Activated T-helper 1 cell treated with anti-CD3 and anti-CD28 coated beads, Interleukin-2, amount 50 U/mL, for 16 hours (primary cell): ENCODE measurements at places on chromosomes 7 and 10.
A peak's percentile ranks its signal among the peaks of the same experiment; 100 is the strongest.

- DNase-seq, result no peak
Observed at GRCh38 chr10:85720931-85721590, 645.5 kb downstream of the GRID1 start.

DNA sequence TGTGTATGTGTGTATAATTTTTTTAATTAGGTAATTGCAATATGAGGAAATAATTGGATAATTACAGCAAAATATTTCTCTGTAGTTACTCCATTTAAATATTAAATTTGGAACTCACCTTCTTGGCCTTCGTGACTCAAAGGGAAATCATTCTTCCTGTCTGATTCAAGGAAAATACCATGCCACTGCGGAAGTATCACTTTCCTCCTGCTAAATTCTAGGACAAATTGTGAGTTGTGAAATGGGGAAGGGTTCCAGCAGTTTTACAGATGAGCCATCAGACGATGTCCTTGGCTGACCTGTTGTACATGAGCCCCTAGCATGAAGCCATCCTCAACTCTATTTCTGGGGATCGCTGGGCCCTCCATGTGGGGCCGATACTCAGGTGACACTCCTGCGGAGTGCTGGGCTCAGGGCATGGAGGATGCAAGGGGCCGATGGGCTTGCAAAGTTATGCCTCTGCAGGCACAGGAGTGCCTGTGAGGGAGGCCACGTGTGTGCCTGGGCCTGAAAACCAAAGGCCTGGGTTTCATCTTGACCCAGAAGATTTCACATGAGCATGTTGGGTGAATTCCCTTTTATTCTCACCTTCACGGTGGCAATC, 179.6 kb upstream of the TCERG1L start:
- no peak for DNase-seq

GRCh38 chr10:61921143-61921542, 19.6 kb downstream of the ARID5B start:
- no peak for DNase-seq

- DNase-seq, result peak; percentile 21
Observed at GRCh38 chr7:73811760-73812168, 19.0 kb upstream of the CLDN4 start.

DNA sequence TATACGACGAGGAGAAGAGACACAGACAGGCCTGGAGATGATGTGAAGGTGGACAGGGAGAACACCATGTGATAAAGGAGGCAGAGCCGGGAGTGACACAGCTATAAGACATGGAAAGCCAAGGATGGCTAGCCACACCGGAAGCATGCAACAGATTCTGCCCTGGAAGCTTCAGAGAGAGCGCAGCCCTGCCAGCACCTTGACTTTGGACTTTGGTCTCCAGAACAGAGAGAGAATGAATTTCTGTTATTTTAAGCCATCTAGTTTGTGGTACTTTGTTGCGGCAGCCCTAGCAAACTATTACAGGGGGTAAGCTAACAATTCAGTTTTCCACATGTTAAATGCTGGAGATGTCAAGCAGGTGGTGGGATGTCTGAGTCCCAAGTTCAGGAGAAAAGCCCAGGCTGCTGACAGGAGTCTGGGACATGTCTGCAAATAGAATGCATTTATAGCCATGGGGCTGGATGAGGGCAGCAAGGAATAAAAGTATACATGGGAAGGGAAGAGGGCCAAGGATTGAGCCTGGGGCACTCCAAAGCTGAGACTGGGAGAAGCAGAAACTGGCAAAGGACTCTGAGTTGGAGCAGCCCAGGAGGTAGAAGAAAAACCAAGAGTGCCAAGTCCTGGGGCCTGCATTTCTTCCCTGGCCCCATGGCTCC, 65.1 kb downstream of the ATXN7L1 start:
- DNase-seq, result no peak

- no peak for DNase-seq
Observed at GRCh38 chr10:14820010-14820774, 17.6 kb downstream of the CDNF start.

DNA sequence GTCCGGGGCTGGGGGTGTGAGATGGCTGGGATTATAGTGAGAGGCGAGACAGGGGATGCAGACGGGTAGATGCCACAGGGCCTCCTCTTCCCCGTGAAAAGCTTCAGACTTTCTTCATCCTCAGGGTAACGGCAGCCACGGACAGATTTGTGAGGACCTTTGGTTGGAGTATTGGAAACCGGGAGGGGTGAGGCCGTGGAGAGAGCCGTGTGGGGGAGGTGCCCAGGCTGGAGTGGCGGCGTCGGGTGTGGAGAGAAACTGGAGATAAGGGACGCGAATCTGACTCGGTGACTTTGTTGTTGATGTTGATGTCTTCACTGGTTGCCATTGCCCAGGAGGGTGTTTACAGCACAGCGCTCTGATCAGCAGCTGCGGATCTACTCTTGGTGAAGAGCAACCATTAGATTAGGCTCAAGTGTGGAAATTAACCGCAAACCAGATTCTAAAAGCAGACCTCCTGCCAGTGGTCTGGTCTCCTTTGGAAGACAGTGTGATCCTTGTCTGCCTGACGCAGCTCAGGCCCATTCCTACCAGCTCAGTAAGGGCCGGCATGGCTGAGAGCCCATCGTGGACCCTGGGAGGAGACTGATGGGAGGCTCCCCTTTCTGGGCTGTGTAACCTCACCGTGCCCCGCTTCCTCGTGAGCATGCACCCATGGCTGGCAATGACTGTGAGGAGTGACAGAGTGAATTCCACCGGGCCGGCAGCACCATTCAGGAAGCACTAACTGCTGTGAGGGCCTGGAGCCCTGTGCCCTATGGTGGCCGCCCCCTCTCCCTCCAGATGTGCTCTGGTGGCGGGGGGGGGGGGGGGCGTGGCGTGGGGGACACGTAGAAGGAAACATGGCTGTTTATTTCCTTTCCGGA, 90.3 kb downstream of the INPP5A start:
- no peak for DNase-seq

GRCh38 chr10:89100680-89101079, 106.4 kb downstream of the CH25H start:
- no peak for DNase-seq

GRCh38 chr7:80183900-80184685, 49.5 kb downstream of the GNAI1 start:
- no peak for DNase-seq

GRCh38 chr7:132739271-132739955, 163.1 kb upstream of the PLXNA4 start:
- no peak for DNase-seq

- no peak for DNase-seq
Observed at GRCh38 chr7:122767339-122767738, 64.6 kb upstream of the RNF148 start.

DNA sequence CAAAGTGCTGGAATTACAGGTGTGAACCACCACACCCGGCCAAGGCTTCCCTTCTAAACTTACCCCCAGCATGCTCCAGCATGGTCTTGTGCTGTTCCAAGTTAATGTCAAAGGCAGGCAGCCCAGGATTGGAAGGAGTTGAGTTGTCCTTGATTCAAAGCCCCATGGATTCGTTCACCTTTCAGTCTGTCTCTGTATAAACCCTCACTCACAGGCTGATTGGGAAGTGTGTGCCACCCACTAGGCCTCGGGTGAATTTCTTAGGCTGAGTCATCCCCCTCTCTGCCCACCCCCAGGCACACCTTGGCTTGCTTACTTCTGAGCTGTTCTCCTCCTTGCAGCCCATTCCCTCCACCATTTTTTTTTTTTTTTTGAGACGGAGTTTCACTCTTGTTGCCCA, 13.3 kb upstream of the PRDX3 start:
- no peak for DNase-seq

GRCh38 chr10:94115725-94116124, 122.0 kb downstream of the PLCE1 start:
- DNase-seq, result no peak

GRCh38 chr7:143305423-143306070, 10.4 kb upstream of the CLCN1 start:
- DNase-seq, result peak; percentile 50

GRCh38 chr10:58886406-58886805, 290.0 kb upstream of the PHYHIPL start:
- no peak for DNase-seq

- DNase-seq, result no peak
Observed at GRCh38 chr7:99601656-99602310, 3.7 kb downstream of the TMEM225B start.

DNA sequence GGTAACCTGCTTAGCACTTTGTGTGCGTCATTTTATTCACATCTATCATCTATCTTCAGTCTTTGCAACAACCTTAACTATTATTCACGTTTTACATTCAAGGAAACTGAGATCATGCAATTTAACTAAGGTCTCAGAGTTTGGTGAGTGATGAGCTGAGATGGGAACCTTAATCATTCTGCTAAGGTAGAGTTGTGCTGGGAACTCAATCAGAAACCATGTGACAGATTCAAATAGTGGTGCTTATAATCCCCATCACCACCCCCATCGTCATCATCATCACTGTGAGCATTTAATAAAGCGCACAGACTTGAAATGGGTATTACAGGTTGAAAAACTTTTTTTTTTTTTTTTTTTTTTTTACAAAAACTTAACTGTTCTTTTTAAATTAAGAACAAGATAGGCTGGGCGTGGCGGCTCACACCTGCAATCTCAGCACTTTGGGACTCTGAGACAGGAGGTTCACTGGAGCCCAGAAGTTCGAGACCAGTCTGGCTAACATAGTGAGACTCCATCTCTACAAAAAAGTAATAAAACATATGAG, 160.9 kb downstream of the PIP4K2A start:
- DNase-seq, result no peak

DNA sequence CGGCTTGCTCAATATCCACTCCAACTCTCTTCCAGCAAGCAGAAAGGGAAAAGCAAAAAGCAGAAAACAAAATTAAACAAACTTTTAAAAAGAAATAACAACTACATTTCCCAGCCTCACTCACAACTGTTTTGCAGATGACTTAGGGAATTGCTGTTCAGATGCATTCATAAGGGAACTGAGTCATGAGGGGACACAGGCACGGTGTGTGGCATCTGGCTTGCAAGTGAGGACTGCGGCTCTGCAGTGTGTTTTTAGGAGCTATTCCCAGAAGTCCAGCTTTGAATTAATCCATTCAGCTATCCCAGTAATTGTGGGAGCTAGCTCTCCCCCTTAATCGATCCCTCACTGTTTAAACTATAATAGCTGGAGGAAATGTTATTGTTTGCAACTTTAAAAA, 30.3 kb downstream of the PTN start:
- no peak for DNase-seq

DNA sequence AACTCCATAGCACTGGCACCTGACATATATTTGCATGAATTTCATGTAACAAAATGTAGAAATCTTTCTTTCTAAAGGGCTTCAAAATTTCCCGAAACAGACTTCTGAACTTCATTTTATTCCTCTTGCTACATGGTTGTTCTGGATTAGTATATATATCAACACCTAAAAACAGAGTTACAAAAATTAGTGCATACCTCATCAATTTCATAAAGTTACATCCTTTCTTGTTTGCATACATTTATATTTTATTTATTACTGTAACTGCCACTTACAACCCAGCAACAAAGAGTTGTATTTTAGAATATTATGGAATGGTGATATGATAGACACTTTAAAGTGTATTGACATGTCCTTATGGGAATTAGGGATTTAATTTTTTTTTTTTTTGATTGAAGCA, 2.0 kb upstream of the ITGB8 start:
- DNase-seq, result no peak

GRCh38 chr7:139640681-139641080, 117.2 kb downstream of the CLEC2L start:
- DNase-seq, result no peak

DNA sequence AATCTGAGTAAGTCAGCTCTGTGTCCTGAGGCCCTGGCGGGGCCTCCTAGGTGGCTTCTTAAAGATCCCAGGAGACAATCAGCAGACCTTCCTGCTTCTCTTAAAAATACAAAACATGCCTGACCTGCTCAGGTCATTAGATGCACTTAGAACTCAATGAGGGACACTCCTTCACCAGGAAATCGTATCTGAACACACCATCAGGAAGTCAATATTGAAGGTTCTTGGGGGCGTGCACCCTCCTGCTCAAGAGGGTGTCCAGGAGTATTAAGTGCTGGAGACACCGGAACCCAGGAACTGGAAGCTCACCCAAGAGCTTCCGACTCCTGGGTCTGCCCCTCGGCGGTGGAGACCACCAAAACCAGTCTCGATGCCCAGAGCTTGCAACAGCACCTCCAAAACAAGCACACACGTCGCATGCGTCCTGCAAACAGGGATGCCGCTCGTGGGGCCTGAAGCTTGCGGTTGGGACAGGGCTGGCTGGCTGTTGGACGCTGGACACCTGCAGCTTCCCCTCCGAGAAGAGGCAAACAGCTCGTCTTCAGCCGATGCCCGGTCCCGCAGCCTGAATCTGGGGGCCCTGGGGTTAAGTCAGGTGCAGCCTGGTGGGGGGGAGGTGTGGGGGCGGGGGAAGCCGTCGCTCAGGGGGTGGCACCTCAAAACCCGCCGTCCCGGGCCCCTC, 803 bp downstream of the RAPGEF5 start:
- no peak for DNase-seq

GRCh38 chr10:86497621-86498020, 24.0 kb downstream of the WAPL start:
- DNase-seq, result no peak

- DNase-seq, result no peak
Observed at GRCh38 chr10:17004801-17005380, 124.7 kb downstream of the CUBN start.

DNA sequence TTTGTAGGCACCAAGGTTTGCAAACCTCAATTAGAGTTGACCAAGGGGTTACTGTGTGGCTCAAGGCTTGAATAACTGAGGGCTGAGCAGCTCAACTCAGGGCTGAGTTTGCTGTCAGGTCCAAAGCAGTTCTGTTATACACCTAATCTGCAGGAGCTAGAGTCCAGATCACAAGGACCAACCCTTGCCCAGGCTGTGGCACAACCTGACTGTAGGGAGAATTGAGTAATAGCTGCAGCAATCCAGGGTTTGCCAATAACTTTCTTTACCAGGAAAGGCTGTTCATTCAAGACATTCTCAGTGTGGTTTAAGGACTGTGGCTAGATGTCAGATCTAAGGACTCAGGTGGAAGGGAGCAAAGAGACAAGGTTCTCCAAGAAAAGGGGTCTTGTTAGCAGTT, 115.6 kb upstream of the IMMP2L start:
- DNase-seq, result no peak
